H9 (cell line): ENCODE measurements at places on chromosomes 3 and 15. TPM values are rescaled to one million over a fixed set of nuclear protein-coding genes. Genes with fewer than 3 reads are reported as not detected.
A peak's percentile ranks its signal among the peaks of the same experiment; 100 is the strongest.

DNA sequence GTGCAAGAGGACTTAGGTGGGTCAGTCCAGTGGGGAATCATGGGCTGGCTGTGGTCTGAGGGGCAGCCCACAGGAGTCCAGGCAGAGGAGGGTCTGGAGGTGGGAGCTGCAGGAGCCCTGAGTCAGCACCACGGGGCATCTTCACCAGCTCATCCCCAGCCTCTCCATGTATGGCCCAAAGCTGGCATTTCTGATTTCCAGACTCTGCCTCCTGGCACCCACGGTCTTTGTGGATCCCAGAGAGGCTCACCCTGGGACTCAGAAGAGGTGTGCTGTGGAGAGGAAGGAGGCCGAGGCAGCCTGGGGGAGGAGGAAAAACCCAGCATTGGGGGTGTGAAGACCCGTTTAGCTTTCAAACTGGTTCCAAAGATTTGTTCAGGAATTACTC lies 64.5 kb upstream of the KLF13 start:
- H3K27me3 ChIP-seq: no peaks in the 10 kb centered on the region
- no peaks in the 10 kb centered on the region for H3K4me1 ChIP-seq
- no peak overlapping the region for H3K27ac ChIP-seq
- no peak overlapping the region for H3K4me3 ChIP-seq

GRCh38 chr15:84033793-84034553 lies 201.6 kb upstream of the GOLGA6L4 start:
- H3K4me3 ChIP-seq: no peak overlapping the region
- no peaks in the 10 kb centered on the region for H3K36me3 ChIP-seq
- no peaks in the 10 kb centered on the region for H3K4me1 ChIP-seq
- no peak overlapping the region for H3K27ac ChIP-seq
- no peak for DNase-seq

The LMAN1L gene
- total RNA-seq: not detected in 2 replicates

GRCh38 chr15:27017168-27017809 lies 46.3 kb downstream of the GABRG3 start:
- no peaks in the 10 kb centered on the region for H3K4me1 ChIP-seq
- DNase-seq: peak; percentile 83
- no peak overlapping the region for H3K27ac ChIP-seq
- H3K27me3 ChIP-seq: no peaks in the 10 kb centered on the region
- H3K36me3 ChIP-seq: no peaks in the 10 kb centered on the region

DNA sequence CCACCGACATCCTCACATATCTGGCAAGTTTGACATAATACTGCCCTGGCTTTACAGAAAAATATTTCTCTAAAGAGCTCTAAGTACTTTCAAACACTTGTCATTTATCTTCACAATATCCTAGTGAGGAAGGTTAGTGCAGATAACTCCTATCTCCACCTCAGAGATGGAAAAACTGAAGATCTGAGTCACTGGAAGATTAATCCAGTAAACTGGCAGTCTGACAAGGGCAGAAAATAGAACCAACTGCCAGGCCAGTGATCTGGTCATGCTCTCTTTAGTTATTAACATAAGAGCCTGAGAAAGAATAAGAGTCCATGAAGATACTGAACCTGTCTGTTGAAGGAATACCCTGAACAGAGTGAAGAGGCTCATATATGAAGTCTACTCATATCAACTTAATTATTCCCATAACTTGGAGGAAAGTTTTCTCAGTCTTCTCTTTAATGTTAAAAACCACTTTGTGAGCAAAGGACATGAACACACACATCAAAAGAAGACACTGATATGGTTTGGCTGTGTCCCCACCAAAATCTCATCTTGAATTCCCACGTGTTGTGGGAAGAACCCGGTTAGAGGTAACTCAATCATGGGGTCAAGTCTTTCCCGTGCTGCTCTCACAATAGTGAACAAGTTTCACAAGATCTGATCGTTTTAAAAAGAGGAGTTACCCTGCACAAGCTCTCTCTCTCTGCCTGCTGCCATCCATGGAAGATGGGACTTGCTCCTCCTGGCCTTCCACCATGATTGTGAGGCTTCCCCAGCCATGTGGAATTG lies 61.4 kb downstream of the GOLIM4 start:
- DNase-seq: no peak
- no peak overlapping the region for H3K27ac ChIP-seq
- H3K36me3 ChIP-seq: peaks cover 17% of the 10 kb centered on the region
- H3K4me3 ChIP-seq: no peak overlapping the region
- no peaks in the 10 kb centered on the region for H3K27me3 ChIP-seq
- no peaks in the 10 kb centered on the region for H3K4me1 ChIP-seq

DNA sequence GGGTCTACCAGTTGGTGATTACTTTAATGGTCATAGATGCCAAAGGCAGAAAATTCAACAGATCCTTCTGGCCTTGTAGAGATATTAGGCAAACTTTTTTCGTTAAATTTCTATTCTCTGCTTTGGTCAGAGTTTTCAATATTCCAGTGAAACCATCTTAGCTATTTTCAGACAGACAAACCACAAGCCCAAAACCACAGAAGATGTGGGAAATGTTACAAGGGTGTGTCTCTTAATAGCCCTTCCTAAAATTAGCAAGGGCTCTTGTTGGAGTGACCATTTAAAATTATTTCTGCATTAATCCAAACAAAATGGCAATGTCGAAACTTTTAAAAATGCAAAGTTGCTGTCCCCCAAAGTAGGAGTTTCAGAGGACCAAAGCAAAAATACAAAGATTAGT lies 102.8 kb downstream of the ARRDC4 start:
- H3K36me3 ChIP-seq: peaks cover 3% of the 10 kb centered on the region; the same call in 1 of the 2 replicates
- no peak overlapping the region for H3K4me3 ChIP-seq
- DNase-seq: no peak
- no peaks in the 10 kb centered on the region for H3K4me1 ChIP-seq

GRCh38 chr3:77320514-77320913 lies 280.6 kb downstream of the ROBO2 start:
- no peaks in the 10 kb centered on the region for H3K27me3 ChIP-seq
- H3K4me3 ChIP-seq: no peak overlapping the region
- no peaks in the 10 kb centered on the region for H3K36me3 ChIP-seq
- no peak overlapping the region for H3K27ac ChIP-seq

GRCh38 chr15:76116138-76116885 lies 56.5 kb downstream of the TMEM266 start:
- no peaks in the 10 kb centered on the region; the same call in 1 of the 2 replicates for H3K27me3 ChIP-seq
- peaks cover 4% of the 10 kb centered on the region; the same call in 1 of the 2 replicates for H3K4me1 ChIP-seq
- H3K36me3 ChIP-seq: no peaks in the 10 kb centered on the region

The EIF4E3 gene
- total RNA-seq: 12.9 and 13.1 TPM in 2 replicates

DNA sequence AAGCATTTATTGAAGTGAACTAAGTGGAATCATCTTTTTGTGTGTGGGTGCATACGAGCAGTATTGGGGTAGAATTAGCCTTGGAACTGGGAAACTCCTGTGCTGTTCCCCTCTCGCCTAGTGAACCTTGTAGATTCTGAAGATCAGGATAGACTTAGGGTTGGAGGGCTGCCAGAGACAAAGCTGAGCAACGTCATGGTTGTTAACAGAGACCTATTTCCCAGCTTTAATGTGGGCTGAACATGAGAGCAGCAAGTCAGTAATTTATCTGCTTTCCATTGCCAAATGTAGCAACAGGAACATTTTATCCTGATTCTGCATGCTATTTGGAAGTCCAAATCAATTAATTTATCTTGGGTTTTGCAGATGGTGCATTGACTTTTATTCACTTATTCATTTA lies 246.6 kb downstream of the IL20RB start:
- no peak overlapping the region for H3K27ac ChIP-seq
- H3K4me3 ChIP-seq: no peak overlapping the region
- H3K4me1 ChIP-seq: no peaks in the 10 kb centered on the region
- H3K36me3 ChIP-seq: peaks cover 7% of the 10 kb centered on the region
- no peaks in the 10 kb centered on the region for H3K27me3 ChIP-seq
- DNase-seq: no peak

The ANKRD34C gene
- not detected in 2 replicates for total RNA-seq

GRCh38 chr3:51659942-51660341 lies 11.1 kb upstream of the TEX264 start:
- no peaks in the 10 kb centered on the region for H3K27me3 ChIP-seq
- H3K4me3 ChIP-seq: no peak overlapping the region
- no peak overlapping the region for H3K27ac ChIP-seq
- peaks cover 70% of the 10 kb centered on the region for H3K36me3 ChIP-seq
- no peaks in the 10 kb centered on the region for H3K4me1 ChIP-seq

- H3K27ac ChIP-seq: no peak overlapping the region
- no peaks in the 10 kb centered on the region for H3K4me1 ChIP-seq
- H3K4me3 ChIP-seq: peak overlapping the region; percentile 84
- H3K27me3 ChIP-seq: peaks cover 6% of the 10 kb centered on the region; the same call in 1 of the 2 replicates
- no peaks in the 10 kb centered on the region; the same call in 1 of the 3 replicates for H3K36me3 ChIP-seq
Measured at GRCh38 chr3:154122552-154122911, 1.3 kb downstream of the ARHGEF26 start.

DNA sequence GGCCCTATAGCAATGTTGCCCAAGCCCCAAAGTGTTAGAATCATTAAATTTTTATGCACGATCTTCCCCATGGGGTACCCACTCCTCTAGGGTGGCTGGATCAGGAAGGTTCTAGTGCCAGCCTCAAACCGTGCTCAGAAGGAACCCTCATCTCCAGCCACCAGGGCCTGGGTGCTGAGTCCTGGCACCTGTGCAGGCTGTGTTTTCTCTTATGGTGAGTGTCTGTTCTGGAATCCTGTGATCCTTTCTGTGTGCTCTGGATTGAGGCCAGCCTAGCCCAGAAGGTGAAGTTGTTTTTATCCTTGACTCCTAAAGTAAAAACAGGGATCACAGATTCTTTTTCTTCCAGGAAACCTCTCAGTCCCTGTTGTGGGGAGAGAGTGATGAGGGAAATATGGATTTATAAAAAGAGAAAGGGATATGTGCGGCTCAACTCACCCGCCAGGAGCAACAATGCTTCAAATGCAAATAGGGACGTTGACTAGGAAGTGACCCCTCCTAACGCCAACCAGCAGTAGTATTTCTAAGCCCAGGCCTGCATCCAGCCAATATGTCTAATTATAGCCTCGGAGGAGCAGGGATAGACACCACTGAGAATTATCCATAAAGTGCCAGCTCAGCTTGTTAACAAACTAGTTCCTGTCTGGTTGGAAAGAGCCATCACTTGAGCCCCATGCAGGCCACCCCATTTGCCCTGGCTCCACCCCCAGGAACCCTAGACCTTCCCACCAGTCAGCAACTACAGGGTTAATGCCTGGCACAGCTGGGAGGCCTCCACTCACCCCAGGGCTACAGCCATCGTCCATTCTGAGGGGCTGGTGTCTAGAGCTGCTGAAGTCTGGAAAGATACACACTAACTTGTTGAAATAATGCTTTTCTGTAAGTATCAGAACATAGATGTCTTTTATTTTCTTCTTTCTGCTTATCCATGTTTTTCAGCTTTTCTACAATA lies 513.5 kb upstream of the PROK2 start:
- H3K27ac ChIP-seq: no peak overlapping the region
- H3K4me3 ChIP-seq: no peak overlapping the region
- H3K4me1 ChIP-seq: peaks cover 8% of the 10 kb centered on the region; the same call in 1 of the 2 replicates

The IQCH gene
- 1.1 and 1.9 TPM in 2 replicates for total RNA-seq

- H3K27ac ChIP-seq: no peak overlapping the region
- no peak for DNase-seq
- no peak overlapping the region for H3K4me3 ChIP-seq
Measured at GRCh38 chr3:176159796-176160195, 1037.5 kb downstream of the TBL1XR1 start.

GRCh38 chr3:24235121-24235520 lies 259.5 kb downstream of the THRB start:
- no peak overlapping the region for H3K27ac ChIP-seq
- no peak overlapping the region for H3K4me3 ChIP-seq

GRCh38 chr3:176741664-176742047 lies 455.6 kb downstream of the TBL1XR1 start:
- no peaks in the 10 kb centered on the region for H3K27me3 ChIP-seq
- no peaks in the 10 kb centered on the region for H3K4me1 ChIP-seq
- H3K4me3 ChIP-seq: no peak overlapping the region
- H3K36me3 ChIP-seq: no peaks in the 10 kb centered on the region

- no peaks in the 10 kb centered on the region for H3K4me1 ChIP-seq
- H3K36me3 ChIP-seq: no peaks in the 10 kb centered on the region
- DNase-seq: peak; percentile 15
- no peak overlapping the region for H3K27ac ChIP-seq
- H3K4me3 ChIP-seq: no peak overlapping the region; the same call in 2 of the 3 replicates
- H3K27me3 ChIP-seq: no peaks in the 10 kb centered on the region
Measured at GRCh38 chr15:63939531-63940130, 105.9 kb upstream of the HERC1 start.

The ULK3 gene
- total RNA-seq: 31.1 and 34.0 TPM in 2 replicates

The KLHL40 gene
- total RNA-seq: not detected in 2 replicates

DNA sequence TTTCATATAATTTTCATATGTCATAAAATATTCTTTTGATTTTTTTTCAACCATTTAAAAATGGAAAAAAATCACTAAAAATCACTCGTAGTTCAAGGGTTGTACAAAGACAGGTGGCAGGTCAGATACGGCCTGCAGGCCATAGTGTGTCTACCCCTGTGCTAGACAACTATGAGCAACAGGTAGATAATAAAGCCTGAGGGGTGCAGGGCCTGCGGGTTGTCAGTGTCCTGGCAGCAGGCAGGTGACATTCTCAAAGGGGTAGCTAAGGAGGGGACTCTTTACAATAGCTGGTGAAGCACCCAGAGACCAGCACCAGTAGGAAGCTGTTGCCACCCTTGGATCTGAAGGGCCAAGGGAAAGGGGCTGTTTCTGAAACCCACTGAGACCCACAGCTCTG lies 34.4 kb downstream of the MINAR1 start:
- no peak overlapping the region for H3K4me3 ChIP-seq
- no peak for DNase-seq
- H3K36me3 ChIP-seq: no peaks in the 10 kb centered on the region
- H3K4me1 ChIP-seq: no peaks in the 10 kb centered on the region
- H3K27ac ChIP-seq: no peak overlapping the region
- H3K27me3 ChIP-seq: no peaks in the 10 kb centered on the region

The LYZL4 gene
- total RNA-seq: not detected in 2 replicates

The TYRO3 gene
- total RNA-seq: 118 and 124 TPM in 2 replicates

DNA sequence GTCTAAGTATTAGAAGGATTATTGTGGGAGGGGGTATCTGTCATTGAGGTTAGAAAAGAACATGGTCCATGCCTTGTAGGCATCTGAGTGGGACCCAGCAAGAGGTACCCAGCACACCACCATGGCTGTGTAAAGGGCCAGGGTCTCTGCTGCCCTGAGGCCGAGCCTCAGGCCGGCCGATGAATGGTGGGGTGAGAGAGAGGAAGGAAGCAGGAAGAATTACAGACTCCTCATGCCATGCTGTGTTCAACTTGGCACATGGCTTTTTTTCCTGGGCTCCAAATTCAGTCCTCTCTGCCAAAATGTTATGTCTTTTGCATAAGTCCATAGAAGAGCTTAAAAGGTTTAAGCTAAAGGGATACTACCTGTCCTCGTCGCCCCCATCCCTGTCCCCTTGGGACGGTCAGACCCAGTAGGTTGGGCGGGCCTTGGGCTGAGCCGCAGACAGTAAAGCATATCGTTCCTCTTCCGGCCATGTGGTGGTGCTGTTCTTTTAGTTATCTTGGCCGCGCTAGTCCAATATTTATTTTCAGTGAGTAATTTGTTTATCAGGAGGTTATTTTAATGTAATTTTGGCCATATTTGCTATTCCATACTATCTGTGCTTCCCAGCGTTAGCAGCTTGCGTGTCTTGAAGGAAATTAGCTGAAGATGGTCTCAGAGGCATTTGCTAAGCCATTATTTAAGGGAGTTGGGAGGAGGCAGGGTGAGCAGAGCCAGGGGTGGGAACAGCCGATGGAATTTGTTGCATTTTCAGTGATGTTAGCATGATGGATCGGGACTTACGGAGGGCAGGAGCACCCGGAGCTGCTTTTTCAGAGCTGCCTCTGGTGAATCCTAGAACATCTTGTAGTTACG lies 152.4 kb downstream of the AGBL1 start:
- DNase-seq: peak; percentile 72
- peaks cover 4% of the 10 kb centered on the region for H3K4me1 ChIP-seq
- no peaks in the 10 kb centered on the region for H3K36me3 ChIP-seq

GRCh38 chr3:141955175-141955574 lies 78.7 kb downstream of the ATP1B3 start:
- no peak overlapping the region for H3K27ac ChIP-seq
- no peaks in the 10 kb centered on the region for H3K27me3 ChIP-seq
- no peak for DNase-seq
- H3K36me3 ChIP-seq: peaks cover 62% of the 10 kb centered on the region
